ENCODE measurements at places on chromosomes 3 and 15. TPM values are rescaled to one million over a fixed set of nuclear protein-coding genes. Genes with fewer than 3 reads are reported as not detected.

CNTN3 gene
- total RNA-seq = 1.6 TPM

PRSS50 gene
- total RNA-seq = not detected

ANO10 gene
- 54.0 TPM for total RNA-seq

OXTR gene
- 310 TPM for total RNA-seq

TFDP2 gene
- total RNA-seq = 43.5 TPM

ITIH1 gene
- total RNA-seq = not detected

NPTN gene
- total RNA-seq = 146 TPM

ERICH6 gene
- total RNA-seq = 0.43 TPM

SPSB4 gene
- not detected for total RNA-seq

IL5RA gene
- not detected for total RNA-seq

PLA2G4D gene
- not detected for total RNA-seq

CEMIP gene
- 131 TPM for total RNA-seq

CCDC33 gene
- 0.86 TPM for total RNA-seq

MITF gene
- total RNA-seq = 13.5 TPM

NR2E3 gene
- 0.97 TPM for total RNA-seq

NKTR gene
- 82.9 TPM for total RNA-seq

ARRDC4 gene
- 18.4 TPM for total RNA-seq
